Left lobe of liver (tissue), 2 donors: ENCODE measurements at places on chromosomes 4 and X.
A peak's percentile ranks its signal among the peaks of the same experiment; 100 is the strongest.

GRCh38 chrX:140091125-140091886, 126.0 kb upstream of the CXorf66 start:
- peak; percentile 36 for DNase-seq

DNA sequence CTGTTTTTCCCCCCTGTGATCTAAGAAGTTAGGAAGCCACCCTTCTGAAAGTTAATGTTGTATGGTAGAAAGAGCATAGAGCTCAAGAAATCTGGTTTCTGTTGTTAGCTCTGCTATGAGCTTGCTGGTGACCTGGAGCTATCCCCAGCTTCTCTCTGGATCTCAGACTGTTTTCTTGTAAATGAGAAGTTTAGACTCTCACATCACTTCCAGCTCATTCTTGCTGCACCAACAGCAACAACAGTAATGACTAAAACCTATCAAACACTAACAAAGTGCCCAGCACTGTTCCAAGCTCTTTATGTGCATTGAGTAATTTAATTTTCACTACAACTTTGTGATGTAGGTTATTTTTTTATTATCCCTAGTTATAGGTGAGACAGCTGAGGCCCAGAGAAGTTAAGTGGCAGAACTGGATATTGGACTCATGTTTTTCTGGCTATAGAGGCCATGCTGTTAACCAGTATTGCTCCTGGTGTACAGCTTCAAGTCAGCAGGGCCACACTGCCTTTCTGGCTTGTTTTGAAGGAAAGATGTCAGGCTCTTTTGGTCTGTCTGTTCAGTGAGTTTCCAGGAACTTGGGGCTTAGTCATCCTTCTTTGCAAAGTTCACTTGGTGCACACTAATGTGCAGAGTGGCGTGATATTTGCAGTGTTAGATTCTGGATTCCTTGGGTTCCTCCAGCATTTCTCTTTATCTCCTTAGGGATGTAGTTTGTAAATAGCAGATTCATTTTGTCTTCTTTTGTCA, 27.8 kb upstream of the TMEM164 start:
- no peak for DNase-seq

GRCh38 chrX:18888281-18888680, 95.6 kb downstream of the PHKA2 start:
- no peak for DNase-seq

- DNase-seq = no peak
These were observed 46.5 kb downstream of the IDS start for GRCh38 chrX:149458586-149458985.

GRCh38 chrX:7146703-7147412, 654 bp upstream of the STS start:
- DNase-seq = no peak

GRCh38 chr4:38416450-38417014, 247.5 kb upstream of the KLF3 start:
- no peak for DNase-seq

DNA sequence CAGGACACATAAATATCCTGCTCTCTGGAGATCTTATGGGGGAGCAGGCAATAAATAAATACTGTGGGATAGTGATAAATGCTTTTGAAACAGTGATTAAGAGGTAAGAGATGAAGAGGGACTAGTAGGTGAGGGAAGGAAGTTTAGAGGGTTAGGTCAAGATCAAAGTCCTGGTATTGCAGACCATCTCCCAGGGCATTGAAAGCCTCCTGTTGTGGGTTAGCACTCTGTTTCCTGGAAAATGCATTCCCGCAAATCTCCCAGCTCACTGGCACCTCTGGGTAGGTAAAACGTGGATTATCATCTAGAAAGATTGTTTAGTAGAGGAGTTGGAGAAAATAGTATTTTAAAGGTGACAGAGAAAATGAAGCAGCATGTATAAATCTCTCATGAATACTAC, 2.2 kb downstream of the SNX25 start:
- no peak for DNase-seq

DNA sequence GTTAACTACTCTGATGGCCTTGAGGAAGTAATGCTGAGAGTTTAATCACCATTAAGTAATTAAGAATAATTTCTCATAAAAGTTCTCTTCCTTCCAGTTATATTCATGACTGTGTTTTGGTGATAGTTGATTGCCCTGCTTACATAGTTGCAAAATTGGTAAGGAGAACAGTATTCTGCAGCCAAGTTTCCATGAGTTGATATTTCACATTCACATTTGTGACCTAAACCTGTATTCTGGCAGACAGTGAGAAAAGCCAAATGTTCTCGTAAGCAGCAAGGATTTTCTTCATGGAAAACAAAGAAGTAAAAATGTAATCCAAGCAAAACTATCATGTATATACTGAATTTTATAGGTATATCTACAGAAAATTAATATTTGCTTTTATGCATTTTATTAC, 187.8 kb upstream of the NUDT6 start:
- no peak for DNase-seq

DNA sequence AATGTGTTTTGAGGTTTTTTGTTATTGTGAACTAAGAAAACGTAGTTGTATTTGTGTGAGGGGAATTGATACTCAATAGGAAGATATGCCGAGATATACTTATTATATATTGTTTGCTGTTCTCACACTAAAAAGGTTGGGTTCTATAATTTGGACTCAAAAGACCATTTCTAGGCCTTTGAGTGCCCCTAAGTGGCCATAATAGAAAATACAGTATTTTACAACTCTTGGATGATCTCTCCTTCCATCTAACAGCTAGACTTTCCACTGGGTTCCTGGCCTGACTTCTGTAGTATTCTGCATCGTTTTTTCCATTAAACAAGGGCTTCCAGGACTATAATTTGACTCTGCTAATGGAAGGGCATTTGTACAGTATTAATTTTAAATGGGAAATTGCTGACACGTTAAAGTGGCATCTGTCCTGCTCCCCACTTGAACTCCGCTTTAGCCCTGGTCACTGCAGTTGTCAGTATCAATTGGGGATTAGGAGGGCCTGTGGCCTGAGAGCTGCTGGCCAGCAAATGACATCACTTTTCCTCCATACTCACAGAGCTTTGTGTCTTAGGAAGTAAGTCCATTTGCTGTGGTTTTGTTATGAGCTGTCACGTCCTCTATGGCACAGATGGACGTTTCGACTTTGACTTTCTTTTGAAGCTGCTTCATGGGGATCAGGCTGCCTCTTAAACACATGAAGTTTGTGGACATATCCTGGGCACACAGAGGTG, 176.9 kb downstream of the SLIT2 start:
- DNase-seq = no peak
